Cerebellum (tissue), 4 donors: ENCODE measurements at places on chromosomes 12 and 14. TPM values are rescaled to one million over a fixed set of nuclear protein-coding genes. Genes with fewer than 3 reads are reported as not detected.

DNA sequence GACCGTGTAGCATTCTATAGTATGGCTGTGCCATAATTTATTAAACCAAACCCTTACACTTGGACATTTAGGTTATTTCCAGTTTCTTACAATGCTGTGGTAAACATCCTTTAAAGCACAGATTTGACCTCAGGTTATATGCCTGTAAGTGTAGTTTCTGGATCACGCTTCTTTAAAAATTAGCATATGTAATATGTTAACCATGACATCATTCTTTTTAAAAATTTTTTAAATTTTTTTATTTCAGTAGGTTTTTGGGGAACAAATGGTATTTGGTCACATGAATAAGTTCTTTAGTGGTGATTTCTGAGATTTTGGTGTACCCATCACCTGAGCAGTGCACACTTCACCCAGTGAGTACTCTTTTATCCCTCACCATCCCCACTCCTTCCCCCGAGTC lies 18.3 kb downstream of the SAMD4A start:
- no peak for DNase-seq

DNA sequence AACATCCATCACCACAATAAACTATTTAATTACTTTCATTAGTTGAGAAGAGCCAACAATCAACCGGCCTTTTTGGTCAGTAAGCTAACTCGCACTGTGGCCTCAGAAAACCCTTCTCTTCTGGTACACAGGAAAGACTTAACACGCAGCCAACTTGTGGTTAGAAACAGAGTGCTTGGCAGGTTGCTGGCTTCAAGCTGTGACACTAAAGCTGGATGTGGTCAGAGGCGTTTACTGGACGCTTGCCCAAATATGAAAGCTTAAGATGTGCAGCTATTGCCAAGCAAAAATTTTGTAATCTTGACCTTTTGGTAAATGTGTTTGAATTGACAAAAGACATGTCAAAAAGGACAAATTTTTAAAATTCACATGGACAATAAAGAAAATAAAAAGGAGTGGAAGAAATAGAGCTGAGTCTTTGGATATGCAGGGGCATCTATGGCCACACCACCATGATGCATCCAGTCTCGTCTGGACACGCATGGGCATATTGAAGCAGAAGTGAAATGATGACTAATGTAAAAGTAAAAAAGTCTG lies 2.6 kb upstream of the KLRK1 start:
- peak; percentile 6 for DNase-seq

- DNase-seq: no peak
These were observed 58.9 kb downstream of the FBXO34 start for GRCh38 chr14:55329999-55330710.

RTN1 gene
- total RNA-seq: 527 TPM

CCDC77 gene
- 20.1 TPM for total RNA-seq

OR6C2 gene
- not detected for total RNA-seq

GPR132 gene
- 1.7 TPM for total RNA-seq

ANO6 gene
- total RNA-seq: 22.8 TPM
